AML-193 (cell line): ENCODE measurements at places on chromosomes 7 and 10.

- no peak for DNase-seq
These were observed 166.3 kb upstream of the RHOBTB1 start for GRCh38 chr10:61110188-61110844.

DNA sequence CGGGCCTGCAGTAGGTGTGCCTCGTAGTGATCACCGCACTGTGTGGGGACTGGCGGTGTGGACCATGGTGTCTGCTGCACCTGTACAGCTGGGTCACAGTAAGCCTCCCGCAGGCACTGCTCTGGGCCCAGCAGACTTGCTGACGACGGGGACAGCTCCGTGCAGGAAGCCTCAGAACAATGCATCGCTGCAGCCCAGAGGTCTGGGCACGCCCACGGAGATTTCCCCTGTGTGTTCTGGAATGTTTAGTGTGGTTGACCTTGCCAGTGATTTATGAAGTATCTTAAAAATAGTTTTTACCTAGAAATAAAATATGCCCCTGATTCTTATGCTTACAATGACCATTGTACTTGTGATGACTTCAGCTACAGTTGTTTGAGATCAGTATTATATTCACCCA, 59.1 kb upstream of the ZNF32 start:
- no peak for DNase-seq

GRCh38 chr10:47403446-47404318, 19.6 kb upstream of the ZNF488 start:
- no peak for DNase-seq

DNA sequence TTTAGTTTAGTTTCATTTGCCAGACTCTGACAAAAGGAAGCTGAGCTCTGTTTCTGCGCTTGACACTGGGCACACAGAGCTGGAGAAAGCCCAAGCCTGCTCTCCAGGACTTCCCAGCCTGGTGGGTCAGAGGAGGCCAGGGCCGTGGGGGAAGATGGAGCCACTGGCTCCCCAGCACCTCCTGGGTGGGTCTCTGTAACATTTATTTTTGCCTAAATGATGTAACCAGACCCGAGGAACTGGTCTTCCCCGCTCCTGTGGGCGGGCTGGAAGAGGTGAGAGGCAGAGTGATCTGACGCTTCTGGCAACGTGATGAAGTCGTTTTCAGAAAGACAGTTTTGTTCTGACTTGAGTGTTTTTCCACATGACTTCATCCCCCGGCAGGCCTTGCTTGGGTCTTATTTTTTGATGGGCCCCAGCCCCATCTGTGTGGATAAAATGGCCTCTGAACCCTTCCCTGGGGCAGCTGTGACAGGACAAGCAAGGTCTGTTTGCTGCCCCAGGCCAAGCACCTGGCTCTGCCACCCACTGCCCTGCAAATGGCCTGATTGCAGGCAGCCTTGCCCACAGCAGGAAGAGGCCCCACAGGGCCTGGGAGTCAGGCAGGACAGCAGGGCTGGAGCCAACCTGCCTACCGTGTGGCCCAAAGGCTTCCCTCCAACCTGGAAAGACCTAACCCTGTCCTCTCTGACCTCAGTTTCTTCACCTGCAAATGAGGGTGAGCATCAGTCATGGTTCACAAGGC, 304.9 kb upstream of the ZMIZ1 start:
- DNase-seq: no peak

DNA sequence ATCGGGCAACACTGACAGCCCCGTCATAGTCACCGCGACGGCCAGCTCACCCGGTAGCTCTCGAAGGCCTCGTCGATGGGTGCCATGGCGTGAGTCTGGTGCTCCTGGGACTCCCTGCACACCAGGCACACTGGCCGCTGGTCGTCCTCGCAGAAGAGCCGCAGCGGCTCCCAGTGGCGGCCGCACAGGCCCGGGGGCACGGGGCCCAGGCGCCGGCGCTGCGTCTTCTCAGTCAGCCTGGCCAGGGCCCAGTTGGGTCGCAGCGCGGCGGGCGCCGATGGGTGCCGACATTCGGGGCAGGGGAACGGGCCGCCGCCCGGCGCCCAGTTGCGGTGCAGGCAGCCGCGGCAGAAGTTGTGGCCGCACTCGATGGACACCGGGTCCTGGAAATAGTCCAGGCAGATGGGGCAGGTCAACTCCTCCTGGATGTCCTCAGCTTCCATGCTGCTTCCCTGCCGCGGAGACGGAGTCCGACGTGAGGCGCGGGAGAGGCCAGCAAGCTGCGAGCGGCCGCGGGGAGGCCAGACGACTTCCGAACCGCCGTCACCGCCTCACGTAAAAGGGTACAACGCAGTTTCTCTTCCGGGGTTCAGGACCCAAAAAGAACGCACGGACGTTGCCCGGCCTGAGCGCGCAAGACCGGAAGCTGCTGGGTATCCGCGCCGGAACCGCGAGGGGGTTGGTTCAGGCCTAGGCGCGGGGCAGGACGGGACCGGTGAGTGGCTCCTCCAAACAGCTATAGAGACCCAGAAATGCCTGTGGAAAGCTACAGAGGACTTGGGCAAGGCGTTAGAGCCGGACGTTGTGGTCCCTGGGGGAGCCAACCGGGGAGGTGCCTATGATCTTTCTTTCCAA, at the start of gene TRIM4:
TSS of gene TRIM4 (minus strand) at position 572 of the 855 bp plus-strand sequence. CDS start at position 443, 129 bp downstream.
- DNase-seq: peak; percentile 89

GRCh38 chr7:128420773-128421172, 11.0 kb upstream of the IMPDH1 start:
- DNase-seq: no peak

DNA sequence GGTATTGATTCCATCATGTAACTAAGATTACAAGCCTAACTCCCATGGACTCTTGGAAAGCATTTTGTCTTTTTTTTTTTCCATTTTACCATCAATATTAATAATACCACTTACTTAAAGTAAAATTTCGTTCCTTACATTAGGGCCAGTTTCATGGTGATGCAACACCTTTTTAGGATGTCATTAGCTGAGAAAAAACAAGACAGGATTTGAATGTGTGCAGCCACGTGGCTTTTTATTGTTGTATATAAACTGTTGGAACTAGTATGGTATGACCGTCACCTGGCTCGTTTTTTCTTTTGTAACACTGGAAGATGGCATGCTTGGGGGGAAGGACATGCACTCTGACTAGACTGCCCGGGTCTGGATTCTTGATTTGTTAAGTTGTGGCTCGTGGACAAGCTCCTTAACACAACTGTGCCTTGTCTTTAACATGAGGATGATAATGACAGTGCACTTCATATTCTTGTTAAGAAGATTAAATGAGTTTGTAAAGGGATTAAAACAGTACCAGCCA, 42.1 kb downstream of the ARHGAP21 start:
- no peak for DNase-seq

- DNase-seq: no peak
These were observed 186.3 kb downstream of the PLPP4 start for GRCh38 chr10:120643351-120643750.

- DNase-seq: no peak
These were observed 63.4 kb downstream of the SYPL1 start for GRCh38 chr7:106048706-106049020.

DNA sequence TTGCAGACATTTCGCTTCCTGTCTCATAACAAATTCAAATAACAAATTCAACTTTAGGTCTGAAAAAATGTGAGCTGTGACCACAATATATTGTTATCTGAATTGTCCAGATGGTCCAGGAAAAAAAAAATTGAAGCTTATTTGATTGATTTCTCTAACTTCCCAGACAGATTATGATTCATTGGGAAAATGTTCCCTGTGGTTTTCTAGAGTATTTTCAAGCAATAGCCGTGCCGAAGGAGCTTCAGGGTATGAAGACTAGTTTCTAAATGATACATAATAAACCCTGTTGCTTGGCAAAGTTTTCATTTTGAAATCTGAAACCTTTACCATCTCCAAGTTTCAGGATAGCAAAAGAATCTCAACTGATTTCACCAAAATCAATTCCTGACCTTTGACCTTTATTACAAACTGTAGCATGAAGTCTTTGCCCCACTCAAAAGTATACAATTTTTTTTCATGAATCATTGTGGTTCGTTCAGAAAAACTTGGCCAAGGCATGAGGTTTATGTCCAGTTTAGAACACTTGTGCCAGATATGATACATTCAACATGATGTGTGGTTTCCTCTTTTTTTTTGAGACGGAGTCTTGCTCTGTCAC, 109.9 kb downstream of the JCAD start:
- DNase-seq: no peak
